Activated naive CD8-positive, alpha-beta T cell treated with anti-CD3 and anti-CD28 coated beads, Interleukin-2, amount 10 ng/mL, durations not matched to agents 7 days and 5 days (primary cell): ENCODE measurements at places on chromosomes 1 and 21. TPM values are rescaled to one million over a fixed set of nuclear protein-coding genes. Genes with fewer than 3 reads are reported as not detected.

RPAP2 gene
- total RNA-seq: 37.5 TPM

GSTM4 gene
- total RNA-seq: 5.3 TPM

BGLAP gene
- 3.3 TPM for total RNA-seq

OR2L2 gene
- total RNA-seq: 0.19 TPM

PTGER3 gene
- 1.3 TPM for total RNA-seq

DNA sequence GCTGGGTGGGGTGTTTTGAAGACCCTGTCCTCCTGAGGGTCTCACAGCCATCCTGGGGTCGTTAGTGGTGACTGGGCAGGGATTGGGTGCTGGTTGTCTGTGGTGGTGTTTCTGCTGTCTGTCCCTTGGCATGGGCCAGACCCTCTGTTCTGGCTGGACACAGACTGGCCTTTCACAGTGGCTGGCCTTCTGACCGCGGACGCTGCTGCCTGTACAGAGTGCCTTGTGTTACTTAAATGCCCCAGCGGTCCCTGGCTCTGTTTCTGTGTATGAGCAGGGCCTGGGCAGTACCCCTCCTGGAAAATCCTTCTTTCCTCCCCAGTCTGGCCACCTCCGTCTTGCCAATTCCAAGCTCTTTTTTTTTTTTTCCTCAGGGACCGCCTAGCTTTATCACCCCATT, 50.9 kb downstream of the SH3BGR start:
- DNase-seq: no peak

DNA sequence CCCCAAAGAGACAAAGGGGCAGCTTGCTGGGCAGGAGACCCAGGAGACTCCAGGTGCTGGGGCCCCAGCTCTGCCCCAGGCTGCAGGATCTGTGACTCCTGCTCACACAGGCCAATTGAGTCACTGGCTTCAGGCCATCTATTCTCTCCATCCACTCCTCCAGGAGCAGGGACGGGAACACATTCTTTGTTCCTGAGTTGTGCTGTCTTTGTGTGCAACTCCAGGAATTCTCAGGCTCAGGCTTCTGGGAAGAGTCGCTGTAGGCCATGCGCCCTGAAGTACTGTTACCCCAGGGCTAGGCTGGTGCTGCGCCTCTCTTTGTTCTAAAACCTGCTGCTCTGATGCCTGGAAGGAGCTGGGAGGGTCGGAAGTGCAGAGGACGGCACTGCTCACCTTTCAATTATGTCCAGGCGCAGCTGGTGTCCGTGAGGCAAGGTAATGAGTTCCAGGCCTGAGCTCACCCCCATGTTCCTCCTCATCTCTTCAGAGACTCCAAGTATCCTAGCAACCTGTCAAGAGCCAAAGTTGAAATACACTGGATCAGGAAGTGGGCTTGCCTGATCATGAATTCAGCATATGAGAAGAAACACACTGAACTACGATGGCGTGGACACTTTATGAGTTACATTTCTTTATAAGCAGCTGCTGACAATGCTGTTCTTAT, 105.9 kb downstream of the BCAR3 start:
- no peak for DNase-seq

DNA sequence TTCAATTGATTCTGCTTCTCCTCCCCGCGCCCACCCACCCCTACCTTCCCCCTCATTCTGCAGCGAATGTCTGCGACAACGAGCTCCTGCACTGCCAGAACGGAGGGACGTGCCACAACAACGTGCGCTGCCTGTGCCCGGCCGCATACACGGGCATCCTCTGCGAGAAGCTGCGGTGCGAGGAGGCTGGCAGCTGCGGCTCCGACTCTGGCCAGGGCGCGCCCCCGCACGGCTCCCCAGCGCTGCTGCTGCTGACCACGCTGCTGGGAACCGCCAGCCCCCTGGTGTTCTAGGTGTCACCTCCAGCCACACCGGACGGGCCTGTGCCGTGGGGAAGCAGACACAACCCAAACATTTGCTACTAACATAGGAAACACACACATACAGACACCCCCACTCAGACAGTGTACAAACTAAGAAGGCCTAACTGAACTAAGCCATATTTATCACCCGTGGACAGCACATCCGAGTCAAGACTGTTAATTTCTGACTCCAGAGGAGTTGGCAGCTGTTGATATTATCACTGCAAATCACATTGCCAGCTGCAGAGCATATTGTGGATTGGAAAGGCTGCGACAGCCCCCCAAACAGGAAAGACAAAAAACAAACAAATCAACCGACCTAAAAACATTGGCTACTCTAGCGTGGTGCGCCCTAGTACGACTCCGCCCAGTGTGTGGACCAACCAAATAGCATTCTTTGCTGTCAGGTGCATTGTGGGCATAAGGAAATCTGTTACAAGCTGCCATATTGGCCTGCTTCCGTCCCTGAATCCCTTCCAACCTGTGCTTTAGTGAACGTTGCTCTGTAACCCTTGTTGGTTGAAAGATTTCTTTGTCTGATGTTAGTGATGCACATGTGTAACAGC, 339.9 kb downstream of the NTNG1 start:
- DNase-seq: peak; percentile 31

DNA sequence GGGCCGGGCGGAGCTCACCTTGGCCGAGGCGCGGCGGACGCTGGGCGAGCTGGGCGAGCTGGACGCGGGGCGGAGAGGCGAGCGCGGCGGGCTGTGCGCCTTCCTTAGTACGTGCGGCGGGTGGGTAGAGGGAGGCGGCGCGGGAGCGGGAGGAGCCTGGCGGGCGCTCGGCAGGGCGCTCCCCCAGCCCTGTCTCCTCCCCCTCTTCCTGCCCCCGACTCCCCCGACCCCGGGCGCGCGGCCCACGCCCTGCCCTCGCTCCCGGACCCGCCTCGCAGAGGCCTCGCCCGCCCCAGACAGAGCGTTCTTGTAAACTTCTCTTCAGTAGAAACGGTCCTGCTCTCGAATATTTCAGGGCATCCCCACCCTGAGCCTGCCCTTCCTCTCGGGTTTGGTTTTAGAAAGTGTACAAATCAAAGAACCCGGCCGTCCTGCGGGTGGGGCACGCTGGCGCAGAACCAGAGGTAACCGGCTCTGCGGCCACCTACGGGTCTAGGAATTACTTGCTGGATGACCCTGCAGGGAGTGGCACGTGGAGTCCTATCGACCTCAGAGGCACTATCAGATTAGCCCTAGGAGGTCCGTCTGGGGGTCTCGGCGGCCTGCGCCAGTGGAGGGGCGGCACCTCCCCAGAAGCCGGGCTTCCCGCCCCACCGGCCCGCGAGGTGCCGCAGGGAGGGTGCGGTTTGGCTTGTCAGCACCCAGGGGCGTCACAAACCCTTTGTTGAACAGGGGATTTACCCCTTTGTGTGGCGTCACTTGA, at the start of gene S100A10:
TSS of gene S100A10 (minus strand) at position 126 of the 763 bp plus-strand sequence. CDS start 7,629 bp downstream, outside the sequence.
- peak; percentile 83 for DNase-seq

DNA sequence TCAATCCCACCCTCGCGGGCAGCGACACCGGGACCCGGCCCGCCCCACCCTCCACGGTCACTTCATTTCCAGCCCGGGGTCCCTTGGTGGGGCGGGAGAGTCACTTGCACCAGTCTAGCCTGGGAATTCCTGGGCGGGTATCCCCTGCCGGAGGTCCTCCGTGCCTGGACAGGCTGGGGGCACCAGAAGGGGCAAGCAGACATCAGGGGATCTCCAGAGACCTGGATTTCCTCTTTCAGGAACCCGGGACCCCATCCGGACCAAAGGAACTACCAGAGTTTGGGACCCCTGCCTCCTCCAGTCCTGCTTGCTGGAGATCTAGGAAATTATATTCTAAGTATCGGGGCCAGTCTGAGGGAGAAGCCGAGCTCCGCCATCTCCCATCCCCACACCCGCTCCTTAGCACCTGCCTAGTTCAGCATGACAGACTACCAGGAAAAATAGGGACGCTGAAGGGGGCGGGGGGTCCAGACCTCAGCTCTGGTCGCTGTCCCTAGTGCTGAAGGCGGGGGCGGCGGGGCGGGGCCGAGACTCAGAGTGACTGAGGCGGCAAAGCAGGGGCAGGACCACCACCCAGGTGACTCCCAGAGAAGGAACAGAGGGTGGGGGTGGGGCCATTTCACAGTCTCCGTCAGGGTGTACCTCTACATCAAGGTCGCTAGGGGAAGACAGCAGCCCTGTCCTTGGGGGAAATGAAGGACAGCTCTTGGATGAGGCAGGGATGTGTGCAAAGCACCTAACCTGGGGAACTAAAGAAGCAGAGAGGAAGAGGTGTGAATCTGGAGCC, 832 bp downstream of the HCN3 start:
- DNase-seq: peak; percentile 74

DNA sequence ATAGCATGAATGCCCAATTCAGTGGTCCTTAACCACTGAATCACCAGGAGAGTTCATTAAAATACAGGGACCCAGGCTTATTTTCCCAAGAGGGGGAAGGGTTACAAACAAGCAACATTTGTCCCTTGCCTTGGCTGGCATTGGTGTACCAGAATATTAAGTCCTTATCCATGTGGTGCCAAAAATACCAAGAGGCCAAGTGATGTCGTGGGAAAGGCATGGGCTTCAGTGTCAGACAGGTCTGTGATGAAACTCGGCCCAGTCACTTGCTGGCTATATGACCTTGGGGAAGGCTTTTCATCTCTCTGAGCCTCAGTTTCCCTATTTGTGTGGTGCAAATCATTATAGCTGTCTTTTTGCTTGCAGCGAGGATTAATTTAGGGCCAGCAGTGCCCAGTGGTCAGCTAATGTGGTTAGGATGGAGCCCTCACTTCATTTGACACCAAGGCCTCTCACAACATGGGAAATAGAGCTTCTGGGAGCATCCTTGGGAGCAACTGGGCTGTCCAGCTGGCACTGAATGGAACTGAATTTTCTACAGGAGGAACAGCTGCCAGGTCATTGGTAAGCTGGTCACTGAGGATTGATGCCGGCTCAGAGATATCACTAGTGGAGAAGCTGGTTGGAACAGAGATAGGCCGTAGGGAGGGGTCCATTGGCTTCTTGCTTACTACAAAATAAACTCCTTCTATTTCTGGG, 77.2 kb upstream of the PPP2R5A start:
- no peak for DNase-seq

GRCh38 chr21:32381571-32381970, 11.2 kb downstream of the URB1 start:
- no peak for DNase-seq

GRCh38 chr1:76593618-76594017, 273.7 kb upstream of the ST6GALNAC5 start:
- DNase-seq: no peak

GRCh38 chr1:180842491-180843275, 70.0 kb upstream of the KIAA1614 start:
- no peak for DNase-seq

DNA sequence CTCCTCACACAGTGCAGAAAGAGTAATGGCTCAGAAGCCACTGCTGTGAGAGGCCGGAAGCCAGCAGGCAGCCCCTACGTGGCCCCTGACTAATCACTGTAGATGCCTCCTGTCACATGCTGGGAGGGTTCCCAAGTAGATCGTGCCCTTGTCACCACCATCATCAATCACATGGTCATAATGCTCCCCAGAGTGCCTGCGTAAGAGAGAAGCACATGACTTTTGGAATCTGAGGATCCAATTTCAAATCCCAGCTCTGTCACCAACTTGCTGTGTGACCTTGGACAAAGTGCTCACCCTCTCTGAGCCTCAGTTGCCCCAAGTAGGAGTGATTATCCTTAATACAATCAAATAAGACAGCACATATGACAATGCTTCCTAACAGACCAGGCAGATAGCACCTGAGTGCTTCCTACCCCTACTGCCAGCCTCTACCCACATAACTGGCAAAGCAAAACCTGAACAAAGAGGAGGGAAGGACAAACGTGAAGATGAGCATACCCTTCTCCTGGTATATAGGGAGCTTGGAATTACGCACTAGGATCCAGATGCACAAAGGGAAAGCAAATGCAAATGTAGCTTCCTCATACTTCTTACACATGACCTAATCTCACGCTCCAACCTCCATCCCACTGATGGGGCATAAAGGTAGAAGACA, 65.7 kb downstream of the SDC3 start:
- DNase-seq: no peak

DNA sequence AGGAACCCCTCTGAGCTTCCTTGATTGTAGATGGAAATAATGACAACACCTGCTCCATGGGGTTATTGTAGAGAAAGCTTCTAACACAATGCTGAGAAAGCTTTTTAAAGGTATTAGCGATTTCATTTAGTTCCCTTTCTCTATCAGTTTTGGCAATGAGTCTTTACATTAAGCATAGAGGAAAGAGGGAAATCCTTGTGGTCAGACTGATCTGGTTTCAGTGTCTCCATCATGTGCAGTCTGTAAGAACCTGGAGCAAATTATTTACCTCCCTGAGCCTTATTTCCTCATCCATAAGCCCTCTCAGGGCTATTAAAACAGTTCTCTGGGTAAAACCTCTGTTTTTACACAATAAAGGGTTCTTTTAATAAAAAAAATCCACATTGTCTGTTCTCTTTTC, 87.5 kb downstream of the FGGY start:
- no peak for DNase-seq

DNA sequence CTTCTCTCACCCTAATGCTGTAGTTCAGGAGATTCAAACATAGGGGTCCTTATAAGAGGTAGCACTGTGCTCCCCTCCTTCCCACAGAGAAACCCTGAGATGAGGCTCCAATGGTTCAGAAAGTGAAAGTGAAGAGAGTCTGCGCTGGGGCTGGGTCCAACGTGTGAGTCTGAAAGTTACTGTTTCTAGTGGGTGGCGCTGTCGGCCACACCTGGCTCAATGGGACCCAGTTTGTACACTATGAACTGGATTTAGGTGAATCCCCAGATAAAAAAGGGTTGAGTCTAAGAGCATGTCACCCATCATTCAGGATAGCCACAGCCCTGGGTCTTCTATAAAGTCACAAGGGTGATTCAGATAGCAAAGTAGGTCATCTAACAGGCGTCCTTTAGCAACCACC, 2.8 kb downstream of the SMCP start:
- DNase-seq: no peak
